ENCODE measurements at places on chromosomes 3 and 15.

GRCh38 chr3:130816561-130817445 is 70.2 kb upstream of the PIK3R4 start:
- DNase-seq, result no peak

- no peak for DNase-seq
Observed at GRCh38 chr3:166637984-166638530, 742.0 kb downstream of the ZBBX start.

- no peak for DNase-seq
Observed at GRCh38 chr3:129352045-129352444, 73.4 kb downstream of the HMCES start.

DNA sequence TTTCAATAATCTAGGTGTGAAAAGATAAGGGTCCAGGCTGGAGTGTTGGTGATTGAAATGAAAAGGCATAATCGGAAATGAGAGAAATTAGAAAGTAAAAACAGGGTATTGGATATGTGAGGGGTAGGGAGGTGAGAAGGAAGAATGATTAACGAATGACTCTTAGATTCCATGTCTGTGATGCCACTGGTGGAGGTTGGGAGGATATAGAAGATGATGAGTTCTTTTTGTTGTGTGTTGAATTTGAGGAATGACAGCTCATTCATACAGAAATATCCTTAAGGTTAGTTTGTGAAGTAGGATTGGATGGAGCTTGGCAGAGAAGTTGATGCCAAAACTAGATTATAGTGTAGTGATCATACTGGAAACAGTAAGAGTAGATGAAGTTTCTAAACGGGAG is 72.2 kb upstream of the CCNL1 start:
- DNase-seq, result no peak

DNA sequence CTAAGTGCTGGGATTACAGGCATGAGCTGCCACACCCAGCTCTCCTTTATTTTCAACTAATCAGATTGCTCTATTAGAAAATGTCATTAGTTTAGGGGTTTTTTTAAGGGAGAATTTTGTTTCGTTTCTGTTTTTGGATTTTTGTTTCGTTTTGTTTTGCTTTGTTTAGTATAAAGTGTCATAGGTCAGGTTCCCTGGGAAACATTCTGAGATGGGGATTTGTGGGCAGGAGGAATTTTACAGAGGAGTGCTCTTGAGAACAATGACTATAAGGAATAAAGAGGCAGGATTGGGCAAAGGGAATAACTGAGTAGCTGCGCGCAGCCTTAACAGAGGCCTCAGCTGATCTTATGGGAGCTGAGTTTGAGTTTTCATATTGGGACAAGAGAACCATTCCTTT is 86.8 kb upstream of the NR2F2 start:
- DNase-seq, result no peak

- DNase-seq, result no peak
Observed at GRCh38 chr3:140927279-140928069, 14.2 kb upstream of the SLC25A36 start.

- DNase-seq, result no peak
Observed at GRCh38 chr3:100561459-100562158, 47.8 kb upstream of the ADGRG7 start.

- no peak for DNase-seq
Observed at GRCh38 chr15:67066959-67067853, 1.8 kb downstream of the SMAD3 start.

DNA sequence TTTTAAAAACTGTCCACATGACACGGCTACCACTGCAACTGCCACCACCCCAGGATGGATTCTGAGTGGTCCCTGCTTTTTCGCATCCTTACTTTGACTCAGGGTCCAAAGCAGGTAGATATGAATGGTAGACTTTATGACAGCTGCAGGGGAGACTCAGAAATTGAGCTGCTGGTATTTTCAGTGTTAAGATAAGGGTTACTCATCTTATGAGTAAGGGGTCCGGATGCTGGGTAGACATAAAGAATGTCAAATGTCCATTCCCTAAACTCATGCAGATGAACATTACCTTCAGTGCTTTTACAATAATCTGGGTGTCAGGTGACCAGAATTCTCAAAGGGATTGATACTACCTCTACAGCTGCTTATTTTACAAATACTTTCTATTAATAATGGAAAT is 25.9 kb upstream of the BBX start:
- DNase-seq, result no peak
